ENCODE measurements at places on chromosomes 2 and 18. TPM values are rescaled to one million over a fixed set of nuclear protein-coding genes. Genes with fewer than 3 reads are reported as not detected.

GRCh38 chr2:216741223-216741593 is 45.9 kb upstream of the IGFBP5 start:
- H3K4me1 ChIP-seq = no peaks in the 10 kb centered on the region
- H3K27me3 ChIP-seq = peaks cover 24% of the 10 kb centered on the region
- no peak overlapping the region for H3K4me3 ChIP-seq

Gene CCDC85A
- not detected for total RNA-seq

GRCh38 chr2:162963156-162963555 is 124.6 kb upstream of the KCNH7 start:
- no peak for DNase-seq
- no peaks in the 10 kb centered on the region for H3K36me3 ChIP-seq
- no peaks in the 10 kb centered on the region for H3K27me3 ChIP-seq
- no peak overlapping the region for H3K4me3 ChIP-seq

GRCh38 chr2:239537633-239538356 is 137.0 kb upstream of the HDAC4 start:
- no peak overlapping the region for H3K4me3 ChIP-seq
- no peak for DNase-seq
- H3K4me1 ChIP-seq = no peaks in the 10 kb centered on the region
- H3K27ac ChIP-seq = no peak overlapping the region

All from activated naive CD8-positive, alpha-beta T cell treated with anti-CD3 and anti-CD28 coated beads for 36 hours (primary cell).